ENCODE measurements at places on chromosomes 3 and 15. TPM values are rescaled to one million over a fixed set of nuclear protein-coding genes. Genes with fewer than 3 reads are reported as not detected.

GRCh38 chr15:90650956-90651689 lies 66.0 kb upstream of the BLM start:
- no peak overlapping the region for H3K4me3 ChIP-seq
- no peak overlapping the region for H3K27ac ChIP-seq
- H3K27me3 ChIP-seq = no peaks in the 10 kb centered on the region
- H3K36me3 ChIP-seq = no peaks in the 10 kb centered on the region

GRCh38 chr3:171340434-171340833 lies 119.8 kb downstream of the TNIK start:
- DNase-seq = no peak
- peaks cover 34% of the 10 kb centered on the region for H3K4me1 ChIP-seq
- H3K4me3 ChIP-seq = no peak overlapping the region
- no peaks in the 10 kb centered on the region for H3K27me3 ChIP-seq
- H3K27ac ChIP-seq = no peak overlapping the region

DNA sequence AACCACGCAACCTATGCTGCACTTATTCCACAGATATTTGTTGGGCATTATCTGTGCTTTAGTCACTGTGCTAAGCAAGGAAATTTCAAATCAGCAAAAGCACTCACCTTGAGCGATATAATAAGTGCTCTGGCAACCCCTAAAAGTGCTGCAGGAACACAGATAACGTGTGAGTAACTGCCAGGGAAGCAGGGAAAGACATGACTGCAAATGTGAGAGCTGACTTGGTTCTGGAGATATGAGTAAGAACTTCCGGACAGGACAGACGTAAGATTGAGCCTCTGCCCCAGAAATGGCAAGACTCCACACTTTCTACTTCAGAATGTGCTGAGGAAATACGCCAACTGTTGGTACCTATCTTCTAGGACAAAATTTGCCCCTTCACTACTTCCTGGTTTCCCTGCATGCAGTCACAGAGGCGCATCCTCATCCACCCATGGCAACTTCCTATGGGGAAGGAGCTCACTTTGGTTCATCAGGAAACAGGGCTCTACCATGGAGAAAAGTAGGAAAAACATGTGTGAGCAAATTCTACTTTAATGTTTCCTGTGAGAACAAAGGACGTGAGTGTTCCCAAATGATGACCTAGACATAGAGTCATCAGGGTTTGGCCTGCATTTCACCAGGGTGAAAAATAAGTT lies 41.7 kb downstream of the AQP9 start:
- no peaks in the 10 kb centered on the region for H3K36me3 ChIP-seq
- peaks cover 19% of the 10 kb centered on the region for H3K27me3 ChIP-seq
- DNase-seq = no peak
- no peak overlapping the region for H3K27ac ChIP-seq

DNA sequence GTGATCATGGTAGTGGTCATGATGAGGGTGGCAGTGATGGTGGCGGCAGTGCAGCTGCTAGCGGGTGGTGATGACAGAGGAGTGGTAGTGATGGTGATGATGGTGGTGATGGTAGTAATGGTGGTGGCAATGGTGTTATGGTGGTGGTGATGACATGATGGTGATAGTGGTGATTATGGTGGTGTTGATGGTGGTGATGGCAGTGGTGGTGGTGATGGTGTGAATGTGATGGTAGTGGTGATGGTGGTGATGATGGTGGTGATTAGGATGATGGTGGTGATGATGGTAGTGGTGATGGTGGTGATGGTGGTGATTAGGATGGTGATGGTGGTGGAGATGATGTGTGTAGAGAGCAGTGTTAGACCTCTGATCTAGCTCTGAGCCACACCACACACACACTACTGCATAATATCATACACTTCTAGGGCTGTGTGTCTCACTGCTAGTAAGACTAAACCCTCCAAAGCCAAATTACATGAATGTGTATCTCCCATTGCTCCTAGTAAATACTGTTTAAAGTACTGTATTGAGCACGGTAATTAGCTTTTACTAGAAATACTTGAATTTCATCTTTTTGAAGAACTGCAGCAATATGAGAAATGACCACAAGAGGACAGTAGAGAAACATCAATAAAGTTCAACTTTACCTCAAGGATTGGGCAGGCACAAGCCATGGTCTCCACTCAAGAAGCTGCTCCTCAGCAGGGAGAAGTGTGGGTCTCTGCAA lies 28.8 kb downstream of the TMED3 start:
- H3K27ac ChIP-seq = no peak overlapping the region
- H3K27me3 ChIP-seq = no peaks in the 10 kb centered on the region
- peaks cover 5% of the 10 kb centered on the region for H3K36me3 ChIP-seq
- H3K4me1 ChIP-seq = peaks cover 13% of the 10 kb centered on the region
- no peak for DNase-seq

DNA sequence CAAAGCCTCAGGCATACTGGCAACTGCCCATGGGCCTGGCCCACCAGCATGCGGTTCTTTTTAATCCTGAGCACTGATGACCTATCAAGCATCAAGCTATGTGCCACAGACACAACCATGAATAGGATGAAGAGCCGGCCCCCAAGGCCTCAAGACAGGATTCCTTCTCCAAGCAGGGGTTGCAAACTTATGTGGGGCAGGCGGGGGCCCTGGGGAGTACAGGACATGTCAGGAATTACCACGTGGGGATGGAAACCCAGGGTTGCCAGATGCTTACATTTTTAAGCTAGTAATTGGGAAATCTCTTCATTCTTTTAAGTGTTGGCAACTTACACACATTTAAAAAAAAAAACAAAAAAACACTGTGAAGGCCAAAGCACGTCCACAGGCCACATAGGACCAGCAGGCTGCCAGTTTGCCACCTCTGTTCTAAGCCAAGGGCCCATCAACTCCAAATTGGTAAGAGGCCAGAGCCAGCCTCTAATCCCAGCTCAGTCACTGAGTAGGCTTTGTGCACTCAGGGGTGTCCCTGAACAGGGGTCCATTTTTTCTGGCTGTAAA lies 32.8 kb downstream of the BDH1 start:
- H3K27me3 ChIP-seq = no peaks in the 10 kb centered on the region
- peaks cover 43% of the 10 kb centered on the region for H3K4me1 ChIP-seq
- peak overlapping the region; percentile 98 for H3K27ac ChIP-seq
- no peak for DNase-seq
- peak overlapping the region; percentile 54 for H3K4me3 ChIP-seq

GRCh38 chr3:20054549-20054987 lies 14.3 kb downstream of the KAT2B start:
- no peaks in the 10 kb centered on the region for H3K36me3 ChIP-seq
- H3K27ac ChIP-seq = no peak overlapping the region
- no peaks in the 10 kb centered on the region for H3K4me1 ChIP-seq
- peak; percentile 83 for DNase-seq
- no peaks in the 10 kb centered on the region for H3K27me3 ChIP-seq
- no peak overlapping the region for H3K4me3 ChIP-seq

DNA sequence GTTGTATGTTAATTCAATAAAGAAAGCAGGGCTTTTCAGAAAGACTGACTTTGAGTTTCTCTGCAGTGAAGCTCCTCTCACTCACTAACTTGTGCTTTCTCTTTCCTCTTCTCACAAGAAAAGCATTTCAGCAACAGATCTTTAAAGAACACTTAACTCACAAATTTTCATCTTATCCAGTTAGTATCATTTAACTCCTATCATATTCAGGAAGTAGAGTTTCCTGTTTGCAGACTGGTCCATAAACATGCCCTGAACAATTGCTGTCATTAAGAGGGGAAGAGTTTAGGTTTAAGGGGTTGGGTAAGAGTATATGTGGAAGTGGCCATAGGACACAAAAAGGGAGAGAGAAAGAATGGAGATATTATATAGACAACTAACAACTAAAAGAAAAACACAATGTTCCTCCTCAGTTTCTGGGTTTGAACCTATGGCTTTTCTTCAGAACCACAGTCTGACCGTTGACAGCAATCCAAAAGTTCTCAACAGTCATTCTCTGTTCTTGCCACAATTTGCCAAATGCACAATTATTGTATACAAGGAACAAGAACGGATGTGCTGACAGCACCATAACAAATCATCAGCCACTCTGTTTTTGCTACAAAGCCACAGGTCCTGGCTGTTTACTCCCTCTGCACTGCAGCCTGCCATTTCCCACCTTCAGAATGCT lies 63.9 kb downstream of the CHAC1 start:
- no peak overlapping the region for H3K4me3 ChIP-seq
- H3K27ac ChIP-seq = no peak overlapping the region
- H3K4me1 ChIP-seq = no peaks in the 10 kb centered on the region
- H3K27me3 ChIP-seq = no peaks in the 10 kb centered on the region
- no peaks in the 10 kb centered on the region for H3K36me3 ChIP-seq

DNA sequence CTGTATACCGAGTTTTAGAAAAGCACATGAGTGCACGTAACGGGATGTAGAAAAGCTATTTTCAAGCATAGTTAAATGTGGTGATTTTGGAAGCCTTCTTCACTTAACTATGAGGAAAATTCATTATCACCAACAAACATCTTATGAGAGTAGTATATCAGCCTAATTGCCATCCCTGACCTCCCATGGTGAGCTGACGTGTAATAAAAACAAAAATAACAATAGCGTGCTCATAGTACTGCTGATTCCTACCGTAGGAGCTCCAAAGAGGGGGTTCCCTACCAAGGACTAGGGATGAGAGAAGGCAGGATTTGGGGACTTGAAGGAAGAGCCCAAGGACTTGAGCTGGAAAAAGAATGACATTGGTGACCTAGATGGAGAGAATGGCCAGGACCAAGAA lies 16.9 kb downstream of the ST8SIA2 start:
- no peaks in the 10 kb centered on the region for H3K4me1 ChIP-seq
- H3K36me3 ChIP-seq = no peaks in the 10 kb centered on the region
- peaks cover 86% of the 10 kb centered on the region for H3K27me3 ChIP-seq
- no peak for DNase-seq
- H3K4me3 ChIP-seq = no peak overlapping the region

Gene NDN
- not detected for total RNA-seq

- no peaks in the 10 kb centered on the region for H3K4me1 ChIP-seq
- H3K27me3 ChIP-seq = peaks cover 14% of the 10 kb centered on the region
- H3K36me3 ChIP-seq = no peaks in the 10 kb centered on the region
- no peak overlapping the region for H3K27ac ChIP-seq
Measured at GRCh38 chr15:33107950-33108349, 86.6 kb downstream of the FMN1 start.

Gene COPS2
- total RNA-seq = 73.7 TPM

DNA sequence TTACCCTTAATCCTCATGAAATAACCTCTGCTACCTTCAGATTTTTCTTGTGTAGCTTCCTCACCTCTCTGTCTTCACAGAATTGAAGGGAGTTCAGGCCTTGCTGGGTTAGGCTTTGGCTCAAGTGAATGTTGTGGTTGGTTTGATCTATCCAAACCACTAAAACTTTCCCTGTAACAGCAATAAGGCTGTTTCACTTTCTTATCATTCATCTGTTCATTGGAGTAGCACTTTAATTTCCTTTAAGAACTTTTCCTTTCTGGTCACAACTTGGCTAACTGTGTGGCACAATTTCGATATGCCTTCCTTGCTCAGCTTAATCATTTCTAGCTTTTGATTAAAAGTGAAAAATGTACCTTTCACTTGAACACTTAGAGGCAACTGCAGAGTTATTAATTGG lies 129.8 kb downstream of the NR1I2 start:
- H3K27me3 ChIP-seq = no peaks in the 10 kb centered on the region
- no peaks in the 10 kb centered on the region for H3K4me1 ChIP-seq
- DNase-seq = no peak
- no peak overlapping the region for H3K4me3 ChIP-seq

DNA sequence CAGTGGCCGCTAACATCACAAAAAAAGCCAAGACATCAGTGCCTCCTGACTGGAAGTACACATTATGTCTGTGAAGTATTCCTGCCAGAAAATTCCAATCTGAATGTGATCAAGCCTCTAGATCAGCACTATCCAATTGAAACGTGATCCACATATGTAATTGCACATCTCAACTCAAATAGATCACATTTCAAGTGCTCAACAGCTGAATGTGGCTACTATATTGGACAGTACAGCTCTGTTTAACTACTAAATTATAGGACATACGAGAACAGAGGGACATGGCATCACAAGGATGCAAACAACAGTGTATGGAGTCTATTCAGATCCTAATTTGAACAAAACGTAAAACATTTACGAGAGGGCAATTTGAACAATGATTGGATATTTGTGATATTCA lies 542 bp upstream of the UBAP1L start:
- no peak for DNase-seq
- H3K4me1 ChIP-seq = no peaks in the 10 kb centered on the region
- H3K27ac ChIP-seq = no peak overlapping the region
- peaks cover 26% of the 10 kb centered on the region for H3K36me3 ChIP-seq

Gene ZNF660
- 0.95 TPM for total RNA-seq

Gene TEX55
- not detected for total RNA-seq

DNA sequence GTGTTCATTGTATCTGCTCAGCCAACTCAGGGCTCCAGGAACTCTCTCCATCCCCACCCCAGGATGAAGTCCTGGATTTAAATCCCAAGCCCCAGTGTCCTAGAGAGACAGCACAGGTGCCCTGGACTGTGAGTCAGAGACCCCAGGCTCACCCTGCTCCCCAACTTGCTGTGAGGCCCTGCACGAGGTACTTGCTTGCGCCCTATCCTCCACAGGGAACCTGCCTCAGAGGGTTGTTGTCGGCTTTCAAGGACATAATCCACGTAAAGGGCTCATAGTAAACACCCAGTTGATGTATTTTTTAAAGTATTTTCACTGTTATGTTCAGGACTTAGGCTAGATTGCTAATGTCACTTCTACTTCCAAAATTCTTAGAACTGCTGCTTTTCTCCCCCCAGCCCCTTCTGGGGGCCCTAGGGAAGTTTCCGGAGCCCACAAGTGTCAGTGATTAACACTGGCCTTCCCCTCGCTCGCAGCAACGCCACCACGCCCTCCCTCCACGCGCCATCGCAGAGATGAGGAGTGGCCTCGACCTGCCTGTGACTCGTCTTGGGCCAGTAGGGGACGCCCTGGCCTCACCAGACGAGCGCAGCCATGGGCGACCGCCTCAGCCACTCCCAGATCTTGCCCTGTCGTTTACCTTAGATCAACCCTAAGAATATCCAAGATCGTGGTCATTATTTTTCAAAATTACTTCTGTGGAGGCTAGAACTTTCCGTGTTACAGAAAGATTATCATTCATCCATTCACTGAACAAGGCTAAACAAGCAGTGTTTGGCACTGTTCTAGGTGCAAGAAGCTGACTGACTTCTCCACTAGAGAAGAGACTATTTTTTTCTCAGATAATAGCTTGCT lies 6.0 kb upstream of the SRP14 start:
- H3K4me1 ChIP-seq = peaks cover 10% of the 10 kb centered on the region
- H3K4me3 ChIP-seq = no peak overlapping the region
- no peaks in the 10 kb centered on the region for H3K27me3 ChIP-seq
- H3K27ac ChIP-seq = no peak overlapping the region
- peaks cover 1% of the 10 kb centered on the region for H3K36me3 ChIP-seq
